ENCODE measurements at places on chromosomes 13 and 19.
A peak's percentile ranks its signal among the peaks of the same experiment; 100 is the strongest.

DNA sequence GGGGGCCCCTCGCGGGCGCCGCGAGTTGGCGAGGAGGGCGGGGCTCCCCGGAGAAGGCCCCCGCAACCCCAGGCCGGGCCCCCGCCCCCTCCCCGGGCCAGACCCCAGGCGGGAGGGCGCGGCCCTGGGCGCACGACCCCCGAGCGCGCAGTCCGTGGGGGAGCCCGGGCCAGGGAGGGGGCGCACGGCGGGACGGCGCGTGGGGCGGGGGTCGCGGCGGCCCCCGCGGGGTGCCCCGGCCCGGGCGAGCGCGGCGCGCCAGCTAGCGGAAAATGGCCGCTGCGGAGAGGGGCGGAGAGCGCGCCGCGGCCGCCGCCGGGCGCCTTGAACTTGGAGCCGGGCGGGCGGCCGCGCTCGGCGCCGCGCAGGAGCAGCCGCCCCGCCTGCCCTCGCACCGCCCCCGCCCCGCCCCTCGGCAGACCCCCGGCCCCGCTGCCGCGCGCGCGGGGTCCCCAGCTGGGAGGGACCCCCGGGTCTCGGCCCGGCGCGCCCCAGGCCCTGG, 6.4 kb upstream of the NFIC start:
- DNase-seq, result no peak

DNA sequence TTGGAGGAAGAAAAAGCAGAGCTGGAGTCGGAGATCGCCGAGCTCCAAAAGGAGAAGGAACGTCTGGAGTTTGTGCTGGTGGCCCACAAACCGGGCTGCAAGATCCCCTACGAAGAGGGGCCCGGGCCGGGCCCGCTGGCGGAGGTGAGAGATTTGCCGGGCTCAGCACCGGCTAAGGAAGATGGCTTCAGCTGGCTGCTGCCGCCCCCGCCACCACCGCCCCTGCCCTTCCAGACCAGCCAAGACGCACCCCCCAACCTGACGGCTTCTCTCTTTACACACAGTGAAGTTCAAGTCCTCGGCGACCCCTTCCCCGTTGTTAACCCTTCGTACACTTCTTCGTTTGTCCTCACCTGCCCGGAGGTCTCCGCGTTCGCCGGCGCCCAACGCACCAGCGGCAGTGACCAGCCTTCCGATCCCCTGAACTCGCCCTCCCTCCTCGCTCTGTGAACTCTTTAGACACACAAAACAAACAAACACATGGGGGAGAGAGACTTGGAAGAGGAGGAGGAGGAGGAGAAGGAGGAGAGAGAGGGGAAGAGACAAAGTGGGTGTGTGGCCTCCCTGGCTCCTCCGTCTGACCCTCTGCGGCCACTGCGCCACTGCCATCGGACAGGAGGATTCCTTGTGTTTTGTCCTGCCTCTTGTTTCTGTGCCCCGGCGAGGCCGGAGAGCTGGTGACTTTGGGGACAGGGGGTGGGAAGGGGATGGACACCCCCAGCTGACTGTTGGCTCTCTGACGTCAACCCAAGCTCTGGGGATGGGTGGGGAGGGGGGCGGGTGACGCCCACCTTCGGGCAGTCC, 5.0 kb downstream of the FOSB start:
- DNase-seq, result no peak

DNA sequence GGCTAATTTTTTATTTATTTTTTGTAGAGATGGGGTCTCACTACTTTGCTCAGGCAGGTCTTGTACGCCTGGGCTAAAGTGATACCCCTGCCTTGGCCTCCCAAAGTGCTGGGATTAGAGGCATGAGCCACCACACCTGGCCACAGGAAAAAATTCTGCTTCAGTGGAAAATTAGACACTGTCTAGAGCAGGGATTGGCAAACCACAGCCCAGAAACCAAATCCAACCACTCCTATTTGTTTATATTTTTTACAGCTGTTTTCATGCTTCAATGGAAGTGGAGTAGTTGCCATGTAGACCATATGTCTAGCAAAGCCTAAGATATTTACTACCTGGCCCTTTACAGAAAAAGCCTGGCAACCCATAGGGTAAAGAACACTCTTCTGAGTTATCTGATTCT, 123.7 kb upstream of the MRI1 start:
- DNase-seq, result no peak

DNA sequence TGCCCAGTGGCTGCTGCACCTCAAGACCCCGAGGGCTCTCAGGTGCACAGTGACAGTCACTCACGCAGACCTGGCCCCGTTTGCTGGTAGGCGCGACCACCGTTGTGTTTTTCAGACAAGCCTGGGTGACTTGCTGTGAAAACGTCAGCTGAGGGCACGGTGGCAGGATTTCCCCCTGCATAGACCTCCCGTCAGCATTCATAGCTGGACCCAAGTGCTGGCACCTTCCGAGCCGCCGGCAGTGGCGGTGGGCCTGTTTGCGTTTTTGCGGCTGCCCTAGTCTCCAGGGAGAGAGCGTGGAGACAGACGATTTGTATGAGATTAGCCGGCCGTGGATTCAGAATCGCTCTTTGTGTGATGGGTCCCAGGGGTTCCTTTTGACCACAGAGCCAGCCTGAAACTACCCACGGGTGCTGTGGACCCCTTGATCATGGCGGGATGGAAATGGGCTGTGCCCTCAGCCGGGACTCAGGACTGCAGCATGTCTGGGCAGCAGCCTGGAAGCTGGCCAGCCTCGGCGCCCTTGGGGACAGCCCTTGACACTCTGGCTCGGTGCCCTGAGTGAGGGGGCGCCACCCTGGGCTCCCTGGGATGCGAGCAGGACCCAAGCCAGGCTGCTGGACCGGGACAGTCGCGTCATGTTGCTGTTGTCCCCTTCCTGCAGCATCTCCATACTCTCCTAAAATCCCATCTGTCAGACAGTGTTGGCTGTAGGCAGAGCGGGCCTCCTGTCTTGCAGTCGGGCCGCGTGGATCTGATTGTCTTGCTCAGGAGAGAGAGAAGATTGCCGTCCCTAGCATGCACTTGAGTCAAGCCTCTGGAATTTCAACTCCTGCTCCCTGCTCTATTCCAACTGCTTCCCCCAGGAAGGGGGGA, 8.6 kb downstream of the KDM4B start:
- DNase-seq, result no peak

DNA sequence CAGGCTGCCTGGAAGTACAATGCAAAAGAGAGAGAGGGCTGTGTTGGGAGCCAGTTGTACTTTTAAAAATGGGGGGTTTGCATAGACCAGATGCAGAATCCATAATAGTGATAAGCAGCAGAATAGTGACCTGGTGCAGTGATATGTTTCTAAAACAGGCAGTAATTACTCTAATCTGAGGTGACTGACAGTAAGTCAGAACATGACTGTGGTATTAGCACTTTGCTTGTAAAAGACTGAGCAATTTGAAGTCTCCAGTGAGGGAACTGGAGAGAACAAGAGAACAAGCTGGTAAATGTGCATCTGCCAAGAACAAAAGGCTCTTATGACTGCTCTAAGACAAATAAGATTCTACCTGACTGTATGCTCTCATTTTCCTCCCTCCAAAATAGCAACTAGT, 383.4 kb downstream of the ITGBL1 start:
- DNase-seq, result no peak

DNA sequence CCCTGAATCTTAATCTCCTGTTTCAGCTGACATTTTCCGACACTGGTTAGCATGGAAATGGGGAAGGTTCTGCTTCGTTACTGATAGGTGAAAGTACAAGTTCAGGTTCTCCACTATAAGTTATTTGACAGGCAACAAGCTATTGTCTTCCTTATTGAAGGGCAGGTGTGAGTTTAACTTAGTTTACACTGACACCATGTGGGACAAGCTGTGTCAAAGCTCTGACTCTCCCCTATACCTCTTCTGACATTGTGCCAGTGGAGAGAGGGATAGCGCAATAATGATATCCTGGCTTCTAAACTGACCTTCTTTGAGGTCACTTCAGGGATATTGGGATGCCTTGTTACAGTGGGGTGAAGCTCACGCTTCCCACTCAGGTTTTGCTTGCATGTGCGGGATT, 587.0 kb upstream of the SLITRK5 start:
- no peak for DNase-seq

GRCh38 chr13:98353750-98354149, 176.7 kb upstream of the RNF113B start:
- DNase-seq, result no peak

DNA sequence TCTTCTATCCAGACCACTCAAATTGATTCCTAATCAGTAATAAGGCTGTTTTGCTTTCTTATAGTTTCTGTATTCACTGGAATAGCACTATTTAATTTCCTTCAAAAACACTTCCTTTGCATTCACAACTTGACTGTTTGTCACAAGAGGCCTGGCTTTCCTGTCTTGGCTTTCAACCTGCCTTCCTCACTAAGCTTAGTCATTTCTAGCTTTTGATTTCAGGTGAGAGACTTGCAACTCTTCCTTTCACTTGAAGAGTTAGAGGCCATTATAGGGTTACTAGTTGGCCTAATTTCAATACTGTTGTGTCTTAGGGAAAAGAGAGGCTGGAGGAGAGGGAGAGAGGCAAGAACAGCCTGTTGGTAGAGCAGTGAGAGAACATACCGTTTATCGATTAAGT, 47.0 kb downstream of the SACS start:
- no peak for DNase-seq

GRCh38 chr13:40236566-40237168, 429.8 kb downstream of the FOXO1 start:
- DNase-seq, result no peak

DNA sequence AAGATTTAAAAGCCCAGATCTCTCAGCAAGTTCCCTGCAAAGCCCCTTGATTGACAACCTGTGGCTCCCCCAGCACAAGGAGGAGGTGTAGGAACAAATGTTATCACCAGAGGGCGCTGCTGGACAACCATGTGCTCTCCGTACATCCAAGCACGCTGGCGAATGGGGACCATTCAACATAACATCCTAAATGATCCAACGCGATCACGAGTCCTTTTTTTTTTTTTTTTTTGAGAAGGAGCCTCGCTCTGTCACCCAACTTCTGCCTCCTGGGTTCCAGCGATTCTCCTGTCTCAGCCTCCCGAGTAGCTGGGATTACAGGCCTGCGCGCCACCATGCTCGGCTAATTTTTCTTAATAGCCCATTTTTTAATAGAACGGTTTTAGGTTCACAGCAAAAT, 52.0 kb downstream of the NWD1 start:
- peak; percentile 11 for DNase-seq

GRCh38 chr13:105345730-105346129, 1189.7 kb downstream of the EFNB2 start:
- DNase-seq, result no peak
